Spinal cord (tissue), 10 donors: ENCODE measurements at places on chromosomes 2 and 18.

DNA sequence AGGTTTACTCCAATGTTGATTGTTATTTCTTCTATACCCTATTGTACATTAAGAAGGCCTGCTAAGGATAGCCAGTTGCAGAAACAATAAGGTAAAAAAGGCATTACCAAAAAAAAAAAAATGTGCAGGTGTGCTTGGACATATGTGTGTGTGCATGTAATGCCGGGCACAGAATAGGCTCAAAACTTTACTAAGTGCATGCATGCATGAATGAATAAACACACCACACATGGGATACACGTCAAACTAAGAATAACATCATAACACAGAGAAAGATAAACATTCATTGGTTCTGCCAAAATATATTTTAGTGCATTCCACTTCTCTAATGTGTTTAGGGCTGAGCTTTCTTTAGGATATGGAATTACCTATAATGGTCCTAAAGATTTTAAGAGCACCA is 298.2 kb downstream of the TCF4 start:
- no peak for DNase-seq

GRCh38 chr18:21402272-21402671 is 160.2 kb downstream of the GREB1L start:
- no peak for DNase-seq

DNA sequence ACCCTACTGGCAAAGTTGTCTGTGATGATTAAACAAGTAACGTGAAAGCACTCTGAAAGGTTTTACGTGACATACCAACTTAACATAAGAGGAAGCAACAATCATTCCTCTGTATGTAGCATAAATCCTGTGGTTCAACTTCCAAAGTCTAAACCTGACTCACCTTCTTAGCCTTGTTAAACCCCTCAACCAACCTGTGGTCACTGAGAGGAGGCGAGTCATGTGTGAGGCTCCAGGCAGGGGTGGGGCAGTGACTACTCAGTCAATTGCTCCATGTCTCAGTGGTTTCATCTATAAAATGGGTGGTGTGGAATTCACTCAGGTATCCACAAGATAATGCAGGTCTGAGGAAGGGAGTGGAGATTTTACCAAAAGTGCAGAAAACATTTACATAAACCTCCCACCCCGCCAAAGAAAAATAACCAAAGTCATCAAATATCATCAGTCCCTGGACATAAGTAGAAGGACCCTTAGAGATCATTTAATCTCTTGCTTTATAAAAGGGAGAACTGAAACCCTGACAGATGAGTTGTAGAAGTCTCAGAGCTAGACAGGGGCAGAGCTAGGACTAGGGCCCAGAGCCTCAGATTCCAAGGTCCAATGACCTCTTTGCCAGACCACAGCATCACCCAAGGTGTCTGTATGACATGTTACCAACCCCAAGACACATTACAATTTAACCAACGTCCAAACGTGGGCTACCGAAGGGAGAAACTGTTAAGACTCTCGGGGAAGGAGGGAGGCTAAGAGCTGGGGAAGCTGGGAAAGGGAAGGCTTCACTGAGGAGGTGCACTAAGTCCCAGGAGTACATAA is 3.7 kb upstream of the PCBP1 start:
- no peak for DNase-seq

DNA sequence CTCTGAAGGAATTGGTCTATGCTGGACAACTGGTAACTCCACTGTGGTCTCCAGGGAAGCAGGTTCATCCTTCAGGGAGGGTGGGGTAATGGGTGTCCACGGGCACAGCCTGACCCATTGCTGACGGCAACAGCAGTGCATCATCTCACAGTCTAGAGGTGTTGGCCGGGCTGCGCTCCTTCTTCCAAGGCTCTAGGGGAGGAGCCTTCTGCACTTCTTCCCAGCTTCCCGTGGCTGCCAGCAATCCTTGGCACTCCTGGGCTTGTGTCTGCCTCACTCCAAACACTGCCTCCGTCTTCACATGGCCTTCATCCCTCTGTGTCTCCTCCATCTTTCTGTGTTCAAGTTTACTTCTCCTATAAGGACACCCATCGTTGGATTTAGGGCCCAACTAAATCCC is 166.2 kb downstream of the CTIF start:
- no peak for DNase-seq

DNA sequence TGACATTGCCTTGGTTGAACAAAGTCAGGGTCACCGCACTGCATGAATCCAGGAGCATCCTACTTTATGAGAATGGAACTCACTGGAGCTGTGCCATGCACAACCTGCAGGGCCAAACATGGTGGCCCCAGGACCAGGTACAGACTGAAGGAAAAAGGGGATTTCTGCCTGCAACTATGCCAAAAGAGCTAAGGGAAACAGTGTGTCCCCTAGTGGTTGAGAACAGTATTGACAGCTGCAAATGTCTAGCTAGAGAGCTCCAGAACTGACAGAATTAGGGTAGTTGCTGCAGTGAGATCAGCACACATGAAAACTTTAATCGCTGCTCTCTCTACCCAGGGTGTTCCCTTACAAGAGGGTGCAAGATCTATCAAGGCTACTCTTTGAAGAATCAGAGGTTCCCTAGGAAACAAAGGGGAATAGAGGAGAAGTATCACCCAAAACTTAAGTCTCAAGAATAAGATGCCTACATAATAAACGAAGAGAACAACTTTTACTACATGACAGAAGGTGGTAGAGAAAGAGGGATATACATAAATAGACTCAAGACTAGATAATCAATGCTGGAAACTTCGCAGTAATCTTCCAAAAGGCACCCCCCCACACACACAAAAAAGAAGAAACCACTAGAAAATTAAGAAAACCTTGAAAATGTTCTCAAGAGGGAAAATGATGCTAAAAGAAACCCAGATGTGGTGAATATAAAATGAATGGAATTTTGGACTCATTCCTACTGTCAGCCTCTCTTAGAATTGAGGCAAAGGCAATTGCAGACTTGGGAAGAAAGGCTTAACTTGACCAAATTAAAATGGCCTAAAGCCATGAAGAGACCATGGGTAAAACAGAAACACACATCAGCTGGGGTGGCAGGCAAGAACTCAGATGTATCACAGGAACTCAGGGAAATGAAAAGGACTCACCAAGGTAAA is 43.6 kb upstream of the IHH start:
- no peak for DNase-seq

DNA sequence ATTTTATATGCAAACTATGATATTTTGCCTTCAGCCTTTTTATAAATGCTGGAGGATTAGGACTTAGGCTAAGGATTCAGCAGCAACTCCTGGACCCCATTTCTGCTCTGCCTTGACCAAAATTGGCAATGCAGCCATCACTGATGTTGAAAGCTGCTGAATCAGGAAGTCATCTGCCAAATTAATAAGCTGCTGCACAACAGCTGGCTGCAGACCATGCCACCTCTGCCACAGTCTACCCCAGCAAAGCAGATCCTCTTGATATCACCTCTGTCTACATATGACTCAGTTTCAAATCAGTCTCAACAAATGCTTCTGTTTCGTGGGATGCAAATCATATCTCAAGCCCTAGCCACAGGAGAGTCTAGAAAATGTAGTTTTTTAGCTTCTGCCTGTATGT is 7.1 kb upstream of the SOS1 start:
- DNase-seq, result no peak

DNA sequence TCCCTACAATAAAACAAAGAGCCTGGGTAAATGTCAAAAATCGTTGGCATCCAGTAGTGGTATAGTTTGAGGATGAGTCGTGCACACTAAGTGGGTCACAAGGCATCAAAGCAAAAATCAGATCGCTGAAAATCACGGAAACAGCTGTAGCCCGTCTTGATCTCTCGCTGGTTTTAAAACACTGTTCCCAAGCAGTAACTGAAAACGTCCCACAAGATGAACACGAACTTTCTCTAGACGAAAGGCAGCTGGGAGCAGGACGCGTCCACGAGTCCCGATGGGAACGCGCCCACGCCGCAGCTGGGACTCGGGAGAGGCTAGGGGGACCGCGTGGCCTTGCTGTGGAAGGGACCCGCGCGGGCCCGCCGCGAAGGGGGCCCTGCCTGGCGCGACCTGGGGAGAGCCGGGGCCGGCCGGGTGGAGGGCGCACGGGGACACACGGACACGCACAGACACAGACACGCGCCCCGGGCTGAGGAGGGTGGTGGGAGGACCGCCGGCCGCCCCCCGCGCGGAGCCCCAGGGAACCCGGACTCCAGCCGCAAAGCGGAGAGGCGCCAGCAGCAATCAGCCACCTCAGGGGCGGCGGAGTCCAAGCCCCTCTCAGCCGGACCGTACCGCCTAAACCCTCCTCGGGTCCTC is 651 bp downstream of the STK17B start:
- DNase-seq, result peak; percentile 61

DNA sequence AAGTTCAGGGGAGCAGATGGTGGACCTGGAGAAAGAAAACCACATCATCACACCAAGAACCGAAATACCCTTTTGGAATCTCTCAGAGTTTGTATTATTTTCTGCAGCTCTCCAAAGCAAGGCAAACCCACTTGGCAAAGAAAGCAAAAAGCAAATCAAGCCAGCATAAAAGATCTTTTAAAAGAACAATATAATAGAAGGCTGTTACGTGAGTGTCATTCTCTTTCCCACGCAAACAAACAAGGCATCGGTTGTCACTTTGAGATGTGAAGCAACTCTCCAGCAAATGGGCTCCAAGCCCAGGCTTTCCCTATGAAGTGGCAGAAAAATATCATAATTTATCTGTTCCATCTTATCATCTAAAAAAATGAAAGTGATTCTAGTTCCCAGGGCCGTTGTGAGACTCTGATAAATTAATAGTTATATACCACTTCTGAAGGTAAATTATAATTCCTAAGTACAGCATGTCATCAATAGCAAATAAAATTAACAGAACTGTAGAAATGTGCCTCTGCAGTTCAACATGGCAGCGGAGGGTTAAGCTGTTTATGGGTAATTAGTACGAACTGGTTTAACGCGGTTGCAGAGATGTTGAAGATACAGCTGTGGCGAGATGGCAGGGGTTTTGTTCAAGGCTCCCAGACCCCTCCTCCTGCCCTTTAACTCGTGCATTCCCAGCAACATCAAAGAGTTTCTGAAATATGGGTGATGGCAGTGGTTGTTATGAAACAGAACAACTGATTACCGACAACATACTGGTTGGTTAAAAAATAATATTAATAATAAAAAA is 89.2 kb downstream of the EPHA4 start:
- no peak for DNase-seq

DNA sequence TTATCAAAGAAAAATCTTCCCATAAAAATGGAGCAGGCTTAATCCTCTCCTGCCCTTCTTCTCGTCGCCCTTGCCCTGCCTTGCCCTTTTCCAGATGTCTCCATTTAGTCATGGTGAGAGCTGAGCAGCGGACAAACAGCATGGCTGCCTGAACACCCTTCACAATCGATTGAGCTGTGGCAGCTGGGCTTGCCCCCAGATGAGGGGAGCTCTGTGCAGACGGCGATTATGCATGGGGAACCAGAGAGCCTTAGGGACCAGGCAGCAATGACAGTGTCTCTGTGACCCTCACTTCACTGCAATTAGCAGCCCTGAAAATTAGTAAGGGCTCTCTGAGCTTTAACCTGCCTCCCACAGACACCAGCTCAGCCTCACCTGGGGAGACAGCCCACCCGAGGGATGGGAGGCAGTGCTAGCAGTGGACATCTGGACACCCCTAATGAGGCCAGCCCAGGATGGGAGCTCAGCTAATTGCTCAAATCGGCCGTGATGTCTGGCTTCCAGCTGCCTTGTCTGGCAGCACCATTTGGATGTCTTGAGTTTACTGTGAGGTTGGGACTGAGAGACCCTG is 365.7 kb downstream of the TNS1 start:
- no peak for DNase-seq

DNA sequence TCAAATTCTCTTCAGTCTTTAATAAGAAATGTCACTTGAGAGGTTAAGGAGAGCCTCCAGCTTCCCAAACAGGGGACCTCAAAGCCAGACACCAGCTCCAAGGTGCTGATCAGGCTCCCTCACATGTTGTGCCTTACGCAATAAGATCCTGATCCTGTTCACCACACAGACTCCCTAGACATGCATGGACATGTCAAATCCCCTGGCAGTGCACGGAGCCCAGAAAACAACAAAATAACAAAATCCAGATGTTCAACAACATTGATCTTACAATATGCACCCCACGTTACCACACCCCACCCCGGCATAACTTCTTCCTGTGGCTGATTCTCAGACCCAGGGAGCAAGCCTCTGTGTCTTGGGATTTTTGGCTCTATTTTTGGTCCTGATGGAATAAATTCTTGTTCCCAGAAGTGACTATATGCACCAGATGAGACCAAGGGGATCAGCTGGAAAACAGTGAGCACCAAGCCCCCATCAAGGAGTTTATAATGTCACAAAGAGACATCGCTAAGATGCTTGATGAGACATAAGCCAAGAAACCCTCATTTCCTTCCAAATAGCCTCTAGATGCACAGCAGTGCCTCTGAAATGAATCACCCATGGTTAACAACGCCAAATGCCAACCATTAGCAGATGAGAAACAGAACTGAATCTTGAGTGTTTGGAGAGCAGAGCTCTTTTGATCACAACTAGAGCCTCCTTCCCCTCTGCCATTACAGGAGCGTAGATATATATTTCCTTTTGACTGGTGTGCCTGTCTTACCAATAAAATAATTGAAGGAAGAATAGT is 198.2 kb downstream of the PRKCE start:
- DNase-seq, result no peak

DNA sequence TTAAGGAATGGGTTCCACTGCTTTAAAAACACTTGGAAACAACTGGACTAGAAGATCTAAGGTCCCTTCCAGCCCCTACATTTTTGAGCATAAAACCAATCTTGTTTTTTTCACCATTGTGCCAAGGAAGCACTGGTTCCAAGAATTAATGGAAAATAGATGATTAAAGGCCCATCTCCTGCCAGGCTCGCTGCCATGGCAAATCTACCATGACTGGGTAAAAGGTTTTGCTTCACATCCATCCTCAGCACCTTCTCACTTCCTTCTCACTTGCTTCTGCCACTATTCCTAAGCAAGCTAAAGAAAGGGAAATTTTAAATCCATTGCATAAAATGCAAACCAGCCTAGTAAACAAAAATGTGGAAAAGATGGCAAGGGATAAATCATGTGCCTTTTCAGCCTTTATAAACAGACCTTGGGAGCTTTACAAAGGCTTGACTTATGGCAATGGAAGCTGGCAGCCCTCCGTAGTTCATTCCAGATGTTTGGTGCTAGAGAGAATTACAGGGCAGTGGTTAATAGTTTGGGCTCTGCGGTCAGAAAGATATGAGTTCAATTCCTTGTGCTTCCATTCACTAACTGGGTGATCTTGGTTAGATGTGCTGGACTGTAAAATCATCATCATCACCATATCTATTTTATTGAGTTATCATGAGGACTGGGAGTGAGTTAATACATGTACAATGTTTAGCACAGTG is 27.0 kb upstream of the ST3GAL5 start:
- no peak for DNase-seq

GRCh38 chr2:96169868-96170507 is 24.7 kb upstream of the DUSP2 start:
- no peak for DNase-seq

- DNase-seq, result no peak
Observed at GRCh38 chr2:181312515-181312927, 144.7 kb upstream of the ITGA4 start.

- DNase-seq, result no peak
Observed at GRCh38 chr2:207113414-207113813, 52.3 kb downstream of the KLF7 start.
